ENCODE measurements at places on chromosomes 4 and X.

- no peak for DNase-seq
Observed at GRCh38 chrX:11273544-11273943, 19.7 kb upstream of the AMELX start.

DNA sequence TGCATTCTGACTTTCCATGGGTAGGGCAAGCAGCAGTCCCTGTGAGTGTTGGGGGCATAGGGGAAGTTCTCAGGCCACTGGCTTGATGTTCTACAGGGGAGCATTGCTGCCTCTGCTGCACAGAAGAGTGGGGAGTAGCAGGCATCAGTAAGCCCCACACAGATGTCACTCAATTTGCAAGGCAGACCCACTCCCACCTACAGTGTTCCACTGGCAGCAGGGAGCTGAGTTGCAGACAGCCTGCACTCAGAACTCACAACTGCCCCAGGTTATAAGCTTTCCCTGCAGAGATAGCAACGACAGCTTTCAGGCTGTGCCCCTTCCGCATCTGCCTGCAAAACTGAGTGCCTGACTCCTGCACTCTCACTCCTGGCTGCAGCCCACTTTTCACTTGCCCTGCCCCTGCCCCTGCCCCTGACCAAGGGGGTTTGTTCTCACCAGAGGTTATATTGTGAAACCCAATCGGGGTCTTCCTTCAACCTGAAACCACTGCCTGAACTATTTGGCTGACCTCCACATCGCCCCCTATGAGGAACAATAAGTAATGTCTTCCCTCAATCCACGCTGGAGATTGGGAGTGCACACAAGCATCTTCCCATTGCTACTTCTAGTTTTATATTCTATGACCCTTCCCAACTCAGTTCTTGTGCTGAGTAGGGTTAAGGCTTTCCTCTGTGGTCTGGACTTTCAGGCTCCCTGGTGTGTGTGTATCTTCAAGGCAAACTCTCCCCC lies 227.4 kb upstream of the CXorf51B start:
- DNase-seq, result no peak

DNA sequence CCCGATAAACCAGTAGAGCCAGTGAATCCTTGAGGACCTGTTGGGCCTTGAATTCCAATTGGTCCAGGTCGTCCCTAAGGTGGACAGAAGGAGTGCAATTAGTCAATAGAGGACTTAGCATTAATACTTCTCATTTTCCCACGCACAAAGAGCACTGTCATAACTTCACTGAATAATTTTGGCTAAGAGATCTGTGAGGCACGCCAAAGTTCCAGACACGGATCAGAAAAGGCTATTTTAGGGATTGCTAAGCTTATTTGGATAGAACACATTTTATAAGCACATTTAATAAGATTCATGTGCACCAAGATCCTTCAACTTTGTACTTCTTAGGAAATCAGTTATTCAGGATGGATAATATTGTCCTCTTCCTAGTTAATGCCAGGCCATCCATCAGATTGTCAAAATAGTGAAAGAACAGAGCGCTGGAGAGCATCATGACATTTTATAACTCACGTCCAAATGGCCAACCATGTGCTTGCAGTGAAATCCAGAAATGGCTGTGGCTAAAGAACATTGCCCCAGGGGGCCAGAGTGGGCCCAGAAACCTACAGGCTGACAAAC lies 129.8 kb downstream of the ATG4A start:
- no peak for DNase-seq

DNA sequence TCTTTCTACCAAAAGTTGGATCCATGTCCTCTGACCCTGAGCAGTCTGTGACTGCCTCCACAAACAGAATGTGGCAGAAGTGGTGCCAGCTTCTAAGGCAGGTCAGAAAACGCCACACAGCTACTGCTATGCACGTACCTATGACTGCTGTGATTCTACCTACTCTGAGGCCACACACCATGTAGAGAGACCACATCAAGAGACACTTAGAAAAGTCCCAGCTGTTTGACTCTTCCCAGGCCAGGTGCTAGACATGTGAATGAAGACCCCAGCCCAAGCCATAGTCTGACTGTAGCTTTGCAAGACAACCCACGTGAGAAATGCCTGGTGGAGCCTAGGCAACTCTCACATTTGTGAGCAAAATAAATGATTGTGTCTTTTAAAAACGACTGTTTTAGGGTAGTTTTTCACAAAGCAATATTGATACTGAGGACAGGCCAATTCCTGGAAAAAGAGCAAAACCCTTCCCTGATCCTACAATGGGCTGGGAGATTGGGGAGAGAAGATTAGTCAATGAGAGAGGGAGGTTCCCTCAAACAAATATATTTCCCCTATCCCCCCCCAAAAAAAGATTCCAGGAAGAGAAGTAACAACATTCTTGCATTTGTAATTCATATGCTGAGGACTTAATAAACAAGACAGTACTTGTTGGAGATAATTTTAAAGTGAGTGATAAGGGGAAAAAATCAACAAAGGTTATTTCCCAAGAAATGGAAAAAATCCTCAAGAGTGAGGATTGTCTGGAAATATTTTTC lies 33.3 kb downstream of the FRYL start:
- DNase-seq, result no peak
